GM04504 (cell line): ENCODE measurements at places on chromosomes 2 and 18.

DNA sequence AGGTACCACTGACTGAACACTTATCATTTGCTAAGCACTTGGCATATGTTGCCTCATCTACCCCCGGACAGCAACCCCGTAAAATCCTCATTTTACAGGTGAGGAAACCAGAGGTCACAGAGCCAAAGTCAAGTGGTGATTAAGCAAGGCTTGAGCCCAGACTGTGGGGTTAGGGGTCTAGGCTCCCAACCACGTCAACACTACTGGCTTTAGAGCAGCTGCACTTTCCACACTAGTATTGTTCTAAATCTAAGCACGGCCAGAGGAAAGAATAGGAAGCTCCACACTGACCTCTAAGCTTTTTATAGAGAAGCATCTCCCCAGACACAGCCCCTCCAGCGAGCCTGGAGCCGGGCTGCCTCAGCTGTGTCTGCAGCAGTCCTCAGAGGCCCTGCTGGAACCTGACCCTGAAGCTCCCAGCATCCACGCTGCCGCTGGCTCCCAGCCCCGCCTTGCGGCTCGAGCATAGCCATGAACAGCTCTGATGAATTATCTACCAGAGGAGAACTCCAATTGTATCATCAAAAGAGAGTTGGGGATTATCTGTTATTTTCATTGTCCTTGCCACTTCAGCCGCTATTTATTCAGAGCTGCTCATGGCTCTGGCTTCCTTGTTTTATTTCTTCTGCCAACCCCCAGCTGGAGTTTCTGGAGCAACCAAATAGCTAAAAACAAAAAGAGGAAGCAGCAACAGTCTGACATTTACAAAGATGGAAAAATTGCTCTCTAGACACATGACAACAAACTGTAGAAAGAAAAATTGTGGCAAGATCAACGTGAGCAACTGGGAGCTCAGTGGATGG is 62.2 kb upstream of the RTN4 start:
- no peak for DNase-seq

DNA sequence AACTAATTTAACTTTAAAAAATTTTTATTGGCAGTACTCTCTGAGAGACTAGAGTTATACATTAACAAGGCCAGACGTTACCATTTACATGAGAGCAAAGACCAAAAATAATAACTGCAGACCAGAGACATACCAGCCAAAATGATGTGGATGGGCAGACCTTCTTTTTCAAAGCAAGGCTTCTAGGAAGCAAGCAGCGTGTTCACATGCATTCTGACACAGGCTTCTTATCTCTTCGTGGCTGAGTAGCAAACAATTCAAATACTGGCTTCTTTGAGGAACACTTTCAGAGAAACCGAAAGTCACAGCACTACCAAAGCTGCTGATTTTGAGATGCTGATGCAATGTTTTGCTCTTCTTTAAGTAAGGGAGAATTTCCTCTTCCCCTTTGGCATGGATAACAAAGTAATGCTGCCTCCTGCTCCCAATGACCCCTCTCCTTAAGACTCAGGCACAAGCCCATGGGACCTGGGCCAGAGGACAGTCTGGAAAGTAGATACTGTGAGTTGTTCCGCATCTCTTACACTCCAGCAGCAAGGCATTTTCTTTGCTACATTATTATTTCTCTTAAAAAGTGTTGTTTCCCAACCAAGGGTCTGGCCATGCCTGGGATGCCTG is 181.9 kb downstream of the MREG start:
- no peak for DNase-seq

DNA sequence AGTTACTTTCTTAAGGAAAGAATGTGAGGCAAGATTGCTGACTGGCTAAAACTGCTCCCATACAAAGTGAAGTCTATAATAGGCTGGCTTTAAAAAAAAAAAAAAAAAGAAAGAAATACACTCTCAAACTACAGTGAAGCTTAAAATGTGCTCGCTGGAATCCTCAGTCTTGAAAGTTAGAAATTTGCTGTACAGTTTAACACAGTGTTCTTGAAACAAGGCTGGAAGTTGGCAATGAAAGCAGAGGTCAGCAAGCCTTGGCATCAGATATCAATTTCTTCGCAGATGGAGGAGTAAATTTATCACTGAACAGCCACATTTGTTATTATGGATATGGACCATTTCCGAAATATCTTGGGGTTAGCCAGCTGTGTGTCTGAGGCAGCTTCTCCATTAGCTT is 392.9 kb downstream of the ZNF516 start:
- DNase-seq: no peak

DNA sequence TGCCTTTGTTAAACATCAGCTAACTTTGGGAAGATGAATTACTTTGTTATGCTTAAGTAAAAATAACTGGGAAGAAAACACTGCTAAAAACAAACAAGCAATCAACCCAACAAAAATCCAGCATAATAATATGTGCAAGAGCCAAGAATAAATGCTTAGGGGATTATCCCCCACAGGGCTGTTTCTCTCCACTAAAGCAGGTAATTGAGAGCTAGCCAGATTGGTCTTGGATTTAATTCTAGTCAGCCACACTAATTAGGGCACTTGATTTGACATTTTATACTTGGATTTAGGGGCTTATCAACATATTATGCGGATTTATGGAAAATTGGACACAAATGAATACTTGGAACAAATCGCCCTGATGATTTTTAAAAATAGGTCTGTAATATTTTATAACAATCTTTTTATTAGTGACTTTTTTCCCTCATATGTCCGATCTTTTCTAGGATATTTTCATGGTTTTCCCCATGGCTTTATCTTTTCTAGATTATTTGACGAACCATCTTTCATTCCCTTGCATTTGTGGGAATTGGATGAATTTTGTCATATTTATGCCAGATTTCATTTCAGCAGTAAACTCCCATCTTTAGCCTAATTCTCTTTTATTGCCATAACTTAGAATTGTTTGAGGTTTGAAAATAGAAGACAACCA is 199.1 kb upstream of the NXPH2 start:
- no peak for DNase-seq

GRCh38 chr2:227655454-227655853 is 11.2 kb upstream of the SCYGR5 start:
- peak; percentile 71 for DNase-seq

- DNase-seq: no peak
Observed at GRCh38 chr2:191697870-191698269, 19.9 kb downstream of the NABP1 start.

GRCh38 chr18:9831036-9831722 is 54.6 kb upstream of the TXNDC2 start:
- DNase-seq: no peak

- DNase-seq: peak; percentile 19
Observed at GRCh38 chr18:42931491-42931890, 184.0 kb downstream of the RIT2 start.

DNA sequence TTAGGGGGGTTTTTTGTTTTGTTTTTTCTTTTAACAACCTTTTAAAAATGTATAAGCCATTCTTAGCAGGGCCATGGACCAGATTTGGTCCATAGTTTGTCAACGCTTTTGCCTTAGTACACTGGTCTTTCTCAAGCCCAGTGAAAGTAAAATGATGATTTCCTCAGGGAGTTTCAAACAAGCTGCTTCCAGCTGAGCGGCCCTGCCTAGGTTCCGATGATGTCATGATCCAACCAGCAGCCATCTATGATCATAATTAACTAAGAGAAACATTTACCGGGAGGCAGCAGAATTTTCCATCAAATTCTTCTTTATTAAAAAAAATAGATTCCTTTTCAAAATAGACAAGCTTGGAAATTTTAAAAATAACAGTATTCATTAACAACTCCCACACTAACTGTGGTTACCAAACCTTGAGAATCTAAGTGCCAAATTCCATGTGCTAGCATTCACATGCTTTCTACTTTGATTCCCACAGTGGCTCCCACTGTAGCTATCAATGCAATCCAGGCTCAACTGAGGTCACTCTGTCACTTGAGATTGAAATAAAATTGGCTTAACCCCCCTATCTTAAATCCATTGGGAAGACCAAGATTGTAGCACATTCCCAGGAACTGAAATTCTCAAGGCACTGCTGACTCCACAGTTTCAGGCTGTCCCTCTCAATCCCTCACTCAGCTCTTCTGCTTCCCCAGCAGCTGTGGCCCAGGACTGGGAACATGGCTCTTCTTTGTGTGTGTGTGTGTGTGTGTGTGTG is 148.9 kb downstream of the RNF152 start:
- DNase-seq: no peak

DNA sequence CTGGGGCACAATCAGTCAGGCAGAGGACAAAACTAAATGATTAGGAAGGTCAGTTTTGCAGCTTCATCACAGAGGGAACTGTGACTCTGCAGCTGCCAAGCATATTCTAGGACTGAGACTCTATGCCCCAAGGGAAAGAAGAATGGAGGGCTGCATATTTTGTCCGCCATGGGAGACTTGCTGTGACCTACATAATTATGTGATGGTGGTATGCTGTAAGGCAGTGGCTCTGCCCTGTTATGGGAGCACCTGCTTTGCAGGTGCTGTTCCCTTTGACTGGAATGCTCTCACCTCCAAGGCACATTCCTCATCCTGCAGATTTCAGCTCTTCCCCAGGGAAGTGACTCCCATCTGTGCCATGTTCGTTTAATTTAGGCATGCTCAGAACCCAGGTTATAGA is 261.9 kb upstream of the EPHA4 start:
- DNase-seq: no peak

DNA sequence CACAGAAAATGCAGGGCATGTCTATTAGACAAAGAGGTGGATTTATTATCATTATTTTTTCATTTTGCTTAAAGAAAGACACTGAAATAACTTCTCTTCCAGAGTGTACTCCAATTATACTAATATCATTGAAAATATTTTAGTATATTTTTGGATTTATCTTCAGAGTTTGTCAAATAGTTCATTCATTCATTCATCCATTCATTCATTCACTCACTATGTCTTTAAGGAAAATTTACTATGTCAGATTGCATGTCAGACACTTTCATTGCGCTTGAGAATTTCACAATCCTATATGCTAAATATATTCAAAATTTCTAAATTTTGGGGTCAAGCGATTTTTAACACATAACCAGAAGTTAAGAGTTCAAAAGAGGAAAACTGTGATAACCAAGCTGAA is 479.1 kb downstream of the ZEB2 start:
- DNase-seq: no peak

- DNase-seq: peak; percentile 75
Observed at GRCh38 chr2:203811491-203812221, 55.9 kb upstream of the CTLA4 start.

GRCh38 chr2:3624059-3624794 is 29.3 kb downstream of the COLEC11 start:
- no peak for DNase-seq

DNA sequence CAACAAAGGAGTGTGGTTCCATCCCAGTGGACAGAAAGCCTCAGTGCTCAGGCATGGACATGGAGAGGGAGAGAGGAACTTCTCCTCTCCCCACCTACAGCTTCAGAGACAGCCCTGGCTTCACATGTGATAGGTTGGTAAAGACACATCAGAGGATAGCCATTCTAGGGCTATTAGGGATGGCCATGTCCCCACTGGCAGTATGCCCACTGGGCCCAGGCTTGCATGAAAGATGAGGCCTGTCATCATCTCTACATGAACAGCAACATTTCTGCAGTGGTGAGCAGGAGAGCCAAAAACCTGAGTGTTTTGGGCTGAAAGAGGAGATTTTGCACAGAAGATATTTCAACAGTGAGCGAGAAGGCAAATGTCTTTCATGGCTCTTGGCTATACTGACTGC is 517.2 kb downstream of the NR4A2 start:
- DNase-seq: no peak

DNA sequence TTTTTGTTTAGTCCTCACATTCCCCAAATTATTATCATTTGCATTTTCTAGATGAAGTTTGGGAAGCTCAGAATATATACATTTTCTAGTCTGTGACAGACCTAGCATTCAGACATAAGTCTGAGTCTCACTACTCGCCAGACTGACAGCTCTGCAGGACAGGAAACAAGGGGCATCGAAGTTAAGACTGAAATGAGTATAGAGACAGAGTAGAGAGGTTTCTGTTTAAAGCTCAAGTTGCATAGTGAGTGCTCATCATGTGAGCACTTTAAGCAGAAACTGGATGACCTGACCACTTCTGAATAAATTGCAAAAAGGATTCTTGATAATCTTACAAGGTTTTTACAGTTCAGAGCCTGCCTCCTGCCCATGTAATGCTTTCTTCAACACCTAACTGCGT is 1.1 kb downstream of the HADHB start:
- DNase-seq: no peak

DNA sequence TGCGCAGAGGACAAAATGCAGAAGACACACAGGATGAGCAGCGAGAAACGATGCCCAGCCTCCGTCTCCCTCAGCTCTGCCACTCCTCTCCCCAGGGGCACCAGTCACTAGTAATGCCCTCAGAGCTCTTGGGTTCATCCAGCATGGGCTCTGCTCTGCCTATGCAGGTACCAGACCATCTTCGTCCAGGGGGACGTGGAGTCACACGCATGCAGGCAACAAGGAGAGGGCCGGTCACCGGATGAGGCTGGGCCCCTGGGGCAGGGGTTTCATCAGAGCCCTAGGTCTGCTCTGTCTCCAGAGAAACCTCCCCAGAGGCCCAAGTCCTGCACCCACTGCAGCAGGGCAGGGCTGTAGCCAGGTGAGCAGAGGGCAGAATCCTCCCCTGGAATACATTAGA is 23.9 kb downstream of the RAB31 start:
- no peak for DNase-seq

DNA sequence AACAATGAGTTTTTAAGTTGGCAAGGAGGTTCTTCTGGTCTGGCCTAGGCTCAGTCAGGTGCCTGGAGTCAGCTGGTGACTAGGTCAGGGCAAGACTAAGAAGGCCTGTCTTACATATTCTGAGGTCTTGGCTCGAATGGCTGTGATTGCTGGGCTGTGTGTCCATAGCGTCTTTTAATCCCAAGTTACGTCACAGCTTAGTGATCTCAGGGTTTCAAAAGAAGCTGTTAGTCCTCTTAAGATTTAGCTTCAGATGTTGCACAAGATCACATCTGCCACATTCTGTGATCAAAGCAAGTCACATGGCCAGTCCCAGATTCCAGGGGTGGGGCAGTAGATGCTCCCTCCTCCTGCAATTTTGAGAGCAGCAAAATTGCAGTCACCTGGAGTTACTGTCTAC is 61.3 kb downstream of the PKP4 start:
- no peak for DNase-seq

- DNase-seq: no peak
Observed at GRCh38 chr2:7116511-7116910, 199.3 kb downstream of the RNF144A start.

GRCh38 chr2:63569740-63570139 is 18.5 kb downstream of the WDPCP start:
- no peak for DNase-seq

GRCh38 chr2:23327416-23327815 is 57.6 kb upstream of the KLHL29 start:
- DNase-seq: no peak

DNA sequence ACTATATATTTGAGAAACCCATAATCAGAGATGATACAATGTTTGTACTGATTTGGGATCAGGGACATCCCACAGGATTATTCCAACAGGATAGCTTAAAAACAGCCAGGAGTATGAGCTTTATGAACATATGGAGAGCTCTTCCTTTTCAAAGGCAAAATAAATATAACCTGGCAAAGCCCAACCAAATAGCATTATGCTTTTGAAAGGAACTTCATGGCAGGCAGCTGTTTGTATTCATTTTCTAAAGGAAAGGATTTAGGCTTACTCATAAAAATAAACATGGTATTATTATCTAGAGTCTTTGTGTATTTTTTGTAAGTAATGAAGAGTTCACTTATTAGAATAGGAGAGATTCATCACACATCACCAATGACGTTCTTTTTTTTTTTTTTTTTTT is 44.4 kb downstream of the CCDC195 start:
- DNase-seq: no peak

GRCh38 chr2:214019229-214019972 is 391.5 kb upstream of the VWC2L start:
- DNase-seq: peak; percentile 97
